ENCODE measurements at places on chromosomes 12 and 14.

- DNase-seq = peak; percentile 16
These were observed 15.5 kb upstream of the NTN4 start for GRCh38 chr12:95805864-95806671.

DNA sequence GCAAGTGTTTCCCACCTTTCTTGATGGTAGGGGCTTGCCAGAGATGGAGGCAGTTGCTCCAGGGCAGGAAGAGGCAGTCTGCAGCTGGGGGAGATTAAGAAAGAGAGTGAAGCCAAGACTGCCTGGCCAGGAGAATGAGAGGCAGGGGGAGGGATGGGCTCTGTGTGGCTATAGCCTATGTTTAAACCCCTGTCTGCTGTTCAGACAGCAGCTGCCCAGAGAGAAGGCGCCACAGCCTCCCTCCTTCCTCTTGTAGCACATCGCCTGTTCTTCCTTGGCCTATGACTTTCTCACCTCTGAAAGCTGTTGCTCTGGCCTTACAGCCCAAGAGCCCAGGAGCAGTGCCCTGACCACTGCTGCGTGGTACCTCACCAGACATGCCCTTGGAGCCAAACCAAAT lies 61.7 kb downstream of the EMP1 start:
- no peak for DNase-seq

DNA sequence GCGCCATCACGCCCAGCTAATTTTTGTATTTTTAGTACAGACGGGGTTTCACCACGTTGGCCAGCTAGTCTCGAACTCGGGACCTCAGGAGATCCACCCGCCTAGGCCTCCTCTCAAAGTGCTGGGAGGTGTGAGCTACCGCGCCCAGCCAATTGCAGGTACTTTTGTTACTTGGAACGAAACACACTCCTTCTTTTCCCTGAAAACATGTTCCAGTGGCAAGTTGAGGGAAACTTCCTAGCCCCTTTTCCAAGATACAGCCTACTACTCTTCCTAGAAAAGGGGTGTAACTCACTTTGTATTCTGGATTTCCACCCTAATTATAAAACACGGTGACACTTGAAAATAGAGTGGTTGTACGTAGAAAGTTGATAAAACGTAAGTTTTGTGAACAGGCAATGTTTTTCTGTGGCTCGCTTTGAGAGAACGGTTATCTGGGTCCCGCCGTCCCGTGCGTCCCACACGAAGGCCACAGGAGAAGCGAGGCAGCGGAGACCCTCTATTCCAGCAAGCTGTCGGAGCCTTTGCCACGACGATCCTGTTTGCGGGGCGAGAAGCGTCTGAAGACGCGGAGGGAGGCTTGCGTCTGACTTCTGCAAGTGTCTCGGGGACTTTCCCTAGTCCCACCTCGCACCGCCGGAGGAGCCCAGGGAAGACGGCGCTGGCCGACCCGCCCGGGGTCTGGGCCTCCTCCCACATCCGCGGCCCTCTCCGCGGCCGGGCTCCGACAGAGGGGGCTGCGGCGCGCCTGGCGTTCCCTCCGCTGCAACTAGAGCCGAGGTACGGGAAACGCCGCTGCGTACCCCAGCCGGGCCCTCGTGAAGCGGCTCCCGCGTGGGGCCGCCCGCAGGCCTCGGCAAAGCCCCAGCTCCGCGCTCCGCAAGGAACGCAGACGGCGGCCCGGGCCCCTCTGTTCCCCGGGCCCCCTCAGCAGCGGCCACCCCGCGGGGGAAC lies 745 bp downstream of the CDCA4 start:
- peak; percentile 76 for DNase-seq

DNA sequence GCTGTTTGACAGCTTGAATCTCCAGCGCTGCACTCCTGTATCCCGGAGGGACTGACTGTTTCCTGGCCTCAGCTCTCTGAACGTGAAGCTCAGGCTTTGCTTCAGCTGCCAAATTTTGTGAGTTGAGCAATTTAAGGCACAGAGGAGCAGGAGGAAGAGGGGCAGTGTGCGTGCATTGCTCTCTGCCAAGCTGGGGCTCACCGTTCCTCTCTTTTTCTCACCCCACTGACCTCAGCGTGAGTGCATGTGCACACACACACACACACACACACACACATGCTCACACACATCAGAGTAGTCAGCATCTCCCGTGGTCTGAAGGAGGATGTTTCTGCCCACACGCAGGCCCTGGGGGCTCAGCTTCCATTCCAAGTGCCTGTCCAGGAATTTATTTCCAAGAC lies 27.8 kb upstream of the BDKRB2 start:
- DNase-seq = no peak

GRCh38 chr12:96226401-96226800 lies 32.2 kb downstream of the ELK3 start:
- no peak for DNase-seq

DNA sequence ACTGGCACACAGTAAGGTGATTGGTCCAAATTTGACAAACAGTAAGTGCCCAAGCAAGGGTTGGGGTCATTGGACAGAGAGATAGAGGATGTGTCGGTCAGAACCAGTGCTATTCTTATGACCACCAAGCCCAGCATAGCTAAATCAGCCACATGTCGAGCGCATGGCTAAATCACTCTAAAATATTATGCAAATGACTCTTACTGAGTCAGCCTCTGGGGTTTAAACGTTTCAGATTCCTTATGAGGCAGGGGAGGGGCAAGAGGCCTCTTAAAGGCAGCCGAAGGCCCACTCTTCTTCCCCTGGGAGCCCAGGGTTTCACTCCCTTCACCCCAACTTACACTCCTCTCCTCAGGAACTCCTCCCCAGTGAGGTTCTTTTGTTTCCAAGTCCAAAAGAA lies 603 bp upstream of the ENDOU start:
- DNase-seq = no peak

GRCh38 chr12:75603475-75603874 lies 92.1 kb upstream of the KRR1 start:
- DNase-seq = no peak

GRCh38 chr12:104736307-104736706 lies 221.8 kb downstream of the SLC41A2 start:
- DNase-seq = no peak

DNA sequence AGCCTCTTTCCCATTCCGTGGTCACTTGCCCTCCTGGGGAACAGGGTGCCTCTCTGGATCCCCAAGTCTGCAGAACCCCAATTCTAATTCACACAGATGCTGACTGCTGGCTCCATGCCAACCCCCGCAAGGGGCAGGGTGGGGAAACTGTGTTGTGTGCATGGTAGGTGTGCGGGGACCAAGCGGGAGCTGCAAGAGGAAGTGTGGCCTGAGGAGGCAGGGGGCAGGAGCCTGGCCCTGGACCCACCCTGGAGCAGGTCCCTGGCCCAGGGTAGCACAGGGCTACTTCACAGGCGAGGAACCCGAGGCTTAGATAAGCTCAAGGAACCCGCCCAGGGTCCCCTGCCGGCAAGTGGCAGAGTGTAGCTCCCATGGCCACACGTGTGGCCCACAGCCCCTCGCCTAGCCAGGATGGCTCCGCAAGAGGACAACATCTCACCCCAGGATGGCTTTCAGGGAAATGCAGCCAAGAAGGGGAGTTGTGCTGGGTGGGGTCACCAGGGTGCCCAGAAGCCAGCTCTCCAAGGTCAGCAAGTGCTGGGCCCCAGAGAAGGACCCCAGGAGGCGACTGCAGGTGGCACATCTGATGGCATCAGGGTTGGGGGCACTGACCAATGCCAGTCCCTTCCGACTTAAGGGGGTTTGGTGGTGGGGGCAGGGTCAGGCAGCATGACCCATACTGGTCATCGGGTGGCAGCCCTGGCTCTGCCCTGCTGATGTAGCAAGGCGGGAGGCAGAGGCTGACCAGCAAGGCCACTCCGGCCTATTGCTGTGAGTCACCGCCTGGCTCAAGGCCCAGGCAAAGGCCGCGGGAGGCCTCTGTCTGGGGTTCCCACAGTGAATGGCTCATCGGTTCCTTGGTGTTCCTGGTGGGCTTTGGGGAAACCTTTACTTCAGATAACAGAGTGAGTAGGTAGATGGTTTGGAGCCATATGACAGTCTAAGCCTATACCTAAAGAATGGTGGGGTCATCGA lies 37.3 kb upstream of the EML1 start:
- no peak for DNase-seq

GRCh38 chr12:6667559-6668210 lies 4.8 kb upstream of the ING4 start:
- DNase-seq = no peak

GRCh38 chr14:64705381-64706118 lies 1.3 kb downstream of the PLEKHG3 start:
- peak; percentile 21 for DNase-seq

GRCh38 chr14:92785667-92786426 lies 8.3 kb upstream of the GOLGA5 start:
- peak; percentile 88 for DNase-seq

DNA sequence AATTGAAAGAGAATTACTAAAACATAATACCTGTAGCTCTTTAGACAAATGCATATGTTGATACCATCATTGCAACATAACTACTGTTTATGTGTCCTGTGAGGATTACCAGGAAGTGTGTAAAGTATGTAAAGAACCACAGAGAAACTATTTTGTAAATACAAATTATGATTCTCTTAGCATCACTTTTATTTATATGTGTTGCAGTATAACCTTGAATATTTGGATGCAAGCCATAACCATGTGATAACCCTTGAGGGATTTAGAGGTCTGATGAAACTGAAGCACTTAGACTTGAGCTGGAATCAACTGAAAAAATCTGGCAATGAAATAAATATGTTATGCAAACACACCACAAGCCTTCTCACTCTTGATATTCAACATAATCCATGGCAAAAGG lies 77.5 kb downstream of the LRRC9 start:
- no peak for DNase-seq

- peak; percentile 88 for DNase-seq
These were observed 6.3 kb upstream of the LTBP2 start for GRCh38 chr14:74618078-74618952.

GRCh38 chr12:56293795-56294194 lies 6.3 kb downstream of the CS start:
- DNase-seq = no peak

GRCh38 chr12:54358191-54358944 lies 5.9 kb downstream of the GPR84 start:
- no peak for DNase-seq

GRCh38 chr12:50174971-50175715 lies 8.0 kb upstream of the CERS5 start:
- peak; percentile 77 for DNase-seq

DNA sequence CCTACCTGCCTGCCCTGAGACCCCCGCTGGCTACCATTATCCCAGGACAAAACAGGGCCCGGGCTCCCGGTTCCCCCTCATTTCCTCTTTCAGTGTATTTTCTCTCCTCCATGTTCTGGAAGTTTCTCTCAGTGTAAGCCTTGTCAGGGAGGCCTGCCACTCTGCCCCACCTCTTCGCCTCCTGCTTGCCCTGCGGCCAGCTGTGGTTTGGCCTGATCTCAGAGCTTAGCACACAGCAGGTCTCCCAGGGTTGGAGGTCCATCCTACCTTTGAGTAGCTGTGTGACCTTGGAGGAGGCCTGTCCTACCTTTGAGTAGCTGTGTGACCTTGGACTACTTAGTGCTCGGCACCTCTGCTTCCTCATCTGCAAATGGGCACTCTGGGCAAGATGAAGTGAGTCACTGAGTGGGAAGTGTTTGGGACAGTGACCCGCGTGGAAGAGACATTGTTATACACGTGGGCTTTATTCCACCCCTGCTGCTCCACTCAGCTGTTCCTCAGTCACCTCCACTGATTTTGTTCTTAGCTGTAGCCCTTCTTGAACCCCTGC lies 212.7 kb downstream of the ZFP36L1 start:
- peak; percentile 41 for DNase-seq

- DNase-seq = no peak
These were observed 69.6 kb downstream of the TMTC2 start for GRCh38 chr12:82756303-82756702.

DNA sequence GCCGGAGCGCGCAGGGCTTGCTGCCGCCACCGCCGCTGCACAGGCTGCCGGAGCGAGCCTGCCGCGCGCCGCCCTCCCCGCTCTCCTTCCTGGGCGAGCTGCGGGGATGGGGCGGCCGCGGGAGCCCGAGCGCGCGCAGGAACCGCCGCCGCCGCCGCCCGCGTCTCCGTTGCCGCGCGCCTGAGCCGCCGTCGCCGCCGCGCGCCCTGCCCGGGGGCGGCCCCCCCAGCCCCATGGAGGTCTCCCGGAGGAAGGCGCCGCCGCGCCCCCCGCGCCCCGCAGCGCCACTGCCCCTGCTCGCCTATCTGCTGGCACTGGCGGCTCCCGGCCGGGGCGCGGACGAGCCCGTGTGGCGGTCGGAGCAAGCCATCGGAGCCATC lies 352 bp downstream of the PLXNC1 start:
- DNase-seq = no peak

- DNase-seq = no peak
These were observed 668.4 kb upstream of the FBXO33 start for GRCh38 chr14:40100544-40101196.

DNA sequence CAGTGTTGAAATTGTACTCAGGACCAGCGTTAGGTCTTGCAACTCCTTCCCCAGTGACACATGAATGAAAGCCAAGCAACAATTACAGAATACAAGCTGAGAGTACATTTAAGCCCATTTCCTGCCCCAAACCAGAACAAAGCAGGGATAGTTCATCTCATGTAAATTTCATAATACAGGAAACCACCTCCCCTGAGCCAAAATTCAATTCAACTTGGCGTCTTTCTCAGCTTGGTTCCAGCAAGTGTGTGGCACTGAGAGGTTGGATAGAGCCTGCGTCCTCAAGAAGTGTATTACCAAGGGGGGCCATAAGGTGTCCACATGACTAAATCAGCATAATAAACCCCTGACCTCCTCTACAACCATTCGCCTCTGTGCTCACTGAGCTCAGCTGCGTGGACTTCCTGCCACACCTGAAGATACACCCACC lies 278.9 kb upstream of the CRY1 start:
- DNase-seq = peak; percentile 24

DNA sequence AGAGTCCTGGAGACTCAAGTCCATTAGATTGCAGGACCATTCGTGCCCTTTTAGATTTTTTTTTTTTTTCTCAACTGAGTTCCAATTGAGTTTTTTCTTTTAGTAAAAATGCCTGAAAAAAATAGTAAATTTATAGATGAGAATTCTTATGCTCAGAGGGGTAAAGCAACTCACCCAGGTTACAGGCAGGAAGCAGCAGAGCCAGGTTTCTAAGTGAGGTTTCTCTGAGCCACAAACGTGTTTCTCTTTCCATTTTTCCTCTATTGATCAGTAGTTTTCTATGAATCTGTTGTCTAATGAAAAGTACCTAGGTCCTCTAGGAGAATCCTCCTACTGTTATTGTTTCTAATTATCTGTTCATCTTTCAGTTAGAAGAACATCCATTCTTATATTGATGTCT lies 66.4 kb upstream of the C12orf71 start:
- DNase-seq = no peak

GRCh38 chr12:95874452-95874851 lies 15.7 kb downstream of the SNRPF start:
- no peak for DNase-seq

GRCh38 chr12:56632701-56633467 lies 2.8 kb upstream of the BAZ2A start:
- no peak for DNase-seq

- no peak for DNase-seq
These were observed 42.9 kb upstream of the TESC start for GRCh38 chr12:117142094-117142493.

GRCh38 chr12:30965613-30965985 lies 39.1 kb downstream of the TSPAN11 start:
- no peak for DNase-seq

All from suppressor macrophage (primary cell).